ENCODE measurements at places on chromosomes 16 and 17.

DNA sequence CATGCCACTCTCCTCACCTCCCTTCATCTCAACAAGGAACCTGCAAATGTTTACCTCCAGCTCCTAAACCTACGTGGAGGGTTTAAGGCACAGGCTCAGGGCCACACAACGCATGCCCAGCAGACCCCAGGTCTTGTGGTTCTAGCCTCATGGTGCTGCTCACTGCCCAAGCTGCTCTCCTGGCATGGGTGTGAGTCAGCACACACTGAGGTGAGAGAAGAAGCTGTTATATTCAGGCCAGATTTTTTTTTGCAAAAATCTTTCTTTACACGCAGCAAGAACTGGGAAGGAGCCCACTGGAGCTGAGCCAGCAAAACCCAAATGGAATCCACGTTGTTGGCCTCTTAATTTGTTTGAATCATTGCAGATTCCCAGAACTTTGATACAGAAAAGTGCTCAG lies 5.5 kb upstream of the C16orf96 start:
- DNase-seq: no peak

DNA sequence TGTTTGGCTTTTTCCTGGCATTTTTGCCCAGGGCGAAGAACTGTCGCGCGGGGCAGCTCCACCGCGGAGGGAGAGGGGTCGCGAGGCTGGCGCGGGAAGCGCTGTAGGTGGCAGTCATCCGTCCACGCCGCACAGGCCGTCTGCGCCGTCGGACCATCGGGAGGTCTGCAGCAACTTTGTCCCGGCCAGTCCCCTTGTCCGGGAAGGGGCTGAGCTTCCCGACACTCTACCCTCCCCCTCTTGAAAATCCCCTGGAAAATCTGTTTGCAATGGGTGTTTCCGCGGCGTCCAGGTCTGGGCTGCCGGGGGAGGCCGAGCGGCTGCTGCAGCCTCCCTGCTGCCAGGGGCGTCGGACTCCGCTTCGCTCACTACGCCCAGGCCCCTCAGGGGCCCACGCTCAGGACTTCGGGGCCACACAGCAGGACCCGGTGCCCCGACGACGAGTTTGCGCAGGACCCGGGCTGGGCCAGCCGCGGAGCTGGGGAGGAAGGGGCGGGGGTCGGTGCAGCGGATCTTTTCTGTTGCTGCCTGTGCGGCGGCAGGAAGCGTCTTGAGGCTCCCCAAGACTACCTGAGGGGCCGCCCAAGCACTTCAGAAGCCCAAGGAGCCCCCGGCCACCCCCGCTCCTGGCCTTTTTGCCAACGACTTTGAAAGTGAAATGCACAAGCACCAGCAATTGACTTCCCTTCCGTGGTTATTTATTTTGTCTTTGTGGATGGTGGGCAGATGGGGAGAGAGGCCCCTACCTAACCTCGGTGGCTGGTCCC lies 2.3 kb upstream of the CBX4 start:
- DNase-seq: no peak

DNA sequence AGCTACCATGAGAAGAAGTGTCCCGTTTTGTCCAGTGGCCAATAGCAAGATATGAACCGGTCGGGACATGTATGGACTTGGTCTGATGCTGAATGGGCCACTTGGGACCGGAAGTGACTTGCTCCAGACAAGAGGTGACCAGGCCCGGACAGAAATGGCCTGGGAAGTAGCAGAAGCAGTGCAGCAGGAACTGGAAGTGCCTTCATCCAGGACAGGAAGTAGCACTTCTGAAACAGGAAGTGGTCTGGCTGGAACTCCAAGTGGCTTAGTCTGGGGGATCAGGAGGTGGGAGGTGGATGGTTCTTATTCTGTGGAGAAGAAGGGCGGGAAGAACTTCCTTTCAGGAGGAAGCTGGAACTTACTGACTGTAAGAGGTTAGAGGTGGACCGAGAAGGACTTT lies 5.3 kb downstream of the EFNB3 start:
- DNase-seq: no peak

DNA sequence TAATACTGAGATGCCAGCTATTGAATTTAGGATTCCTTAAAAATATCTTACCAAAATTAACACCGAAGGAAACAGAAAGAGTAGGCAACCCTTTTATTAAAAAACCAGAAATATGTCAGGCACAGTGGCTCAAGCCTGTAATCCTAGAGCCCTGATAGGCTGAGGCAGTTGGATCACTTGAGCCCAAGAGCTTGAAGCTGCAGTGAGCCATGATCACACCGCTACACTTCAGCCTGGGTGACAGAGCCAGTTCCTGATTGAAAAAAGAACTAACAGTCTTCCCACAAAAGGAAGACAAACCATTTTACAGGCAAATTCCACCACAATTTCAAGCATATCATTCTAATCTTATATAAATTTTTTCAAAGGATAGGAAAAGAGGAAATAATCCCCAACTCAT lies 15.6 kb downstream of the SLFN12 start:
- no peak for DNase-seq

DNA sequence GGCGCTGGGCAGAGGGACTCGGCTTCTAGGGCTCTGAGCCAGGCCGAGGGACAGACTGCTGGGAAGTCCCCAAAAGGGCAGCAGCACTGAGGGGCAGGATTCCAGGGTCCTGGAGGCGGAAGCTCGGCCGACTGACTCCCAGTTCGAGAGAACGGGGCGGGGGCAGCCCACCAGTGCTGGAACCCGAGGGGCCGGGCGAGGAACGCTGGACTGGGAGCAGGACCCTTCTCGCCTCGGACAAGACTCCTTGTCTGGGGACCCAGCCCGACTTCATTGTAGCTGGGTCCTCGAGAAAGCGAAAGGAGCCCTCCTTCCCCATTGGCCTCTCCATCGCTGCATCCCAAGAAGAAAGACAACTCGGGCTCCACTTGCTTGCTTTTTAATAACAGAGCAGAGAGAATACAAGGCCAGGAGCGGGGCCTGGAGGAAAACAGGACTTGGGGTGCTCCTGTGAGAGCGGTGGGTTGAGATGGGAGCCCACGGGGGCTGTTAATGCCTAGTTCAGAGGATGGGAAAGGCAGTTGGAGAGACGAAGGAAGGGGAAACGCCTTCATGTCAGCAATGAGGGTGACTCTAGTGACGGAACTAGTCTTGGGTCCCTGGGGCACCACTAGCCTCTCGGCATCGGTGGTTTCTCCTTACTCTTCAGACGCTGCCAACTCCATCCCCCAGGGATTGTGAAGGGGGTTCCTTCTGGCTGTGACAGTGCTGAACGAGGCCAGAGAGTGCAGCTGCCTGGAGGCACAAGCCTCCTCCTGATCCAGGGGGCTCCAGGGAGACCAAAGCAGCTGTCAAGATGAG lies 492 bp upstream of the CAMTA2 start:
- DNase-seq: no peak

DNA sequence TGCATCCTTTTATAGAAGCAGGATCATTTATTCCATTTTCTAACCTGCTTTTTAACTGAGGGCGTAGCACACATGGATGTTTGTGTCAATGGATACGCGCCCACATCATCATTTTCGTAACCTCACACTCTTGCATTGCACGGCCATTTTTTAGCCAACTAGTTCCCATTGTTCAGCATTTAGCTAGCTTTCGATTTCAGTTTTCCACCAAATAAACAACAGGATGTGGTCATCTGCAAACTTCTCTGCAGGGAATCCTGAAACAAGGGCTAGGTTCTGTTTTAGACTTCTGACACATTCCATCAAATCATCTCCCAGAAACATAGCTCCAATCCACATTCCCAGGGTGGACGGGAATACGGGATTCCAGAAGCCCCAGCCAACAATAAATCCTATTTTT lies 6.4 kb downstream of the CYB561 start:
- DNase-seq: no peak

- DNase-seq: no peak
Measured at GRCh38 chr17:50922107-50922506, 56.0 kb upstream of the TOB1 start.

- DNase-seq: no peak
Measured at GRCh38 chr17:40516581-40517285, 15.3 kb upstream of the TNS4 start.

GRCh38 chr17:73371285-73371684 lies 59.5 kb upstream of the CDC42EP4 start:
- no peak for DNase-seq

DNA sequence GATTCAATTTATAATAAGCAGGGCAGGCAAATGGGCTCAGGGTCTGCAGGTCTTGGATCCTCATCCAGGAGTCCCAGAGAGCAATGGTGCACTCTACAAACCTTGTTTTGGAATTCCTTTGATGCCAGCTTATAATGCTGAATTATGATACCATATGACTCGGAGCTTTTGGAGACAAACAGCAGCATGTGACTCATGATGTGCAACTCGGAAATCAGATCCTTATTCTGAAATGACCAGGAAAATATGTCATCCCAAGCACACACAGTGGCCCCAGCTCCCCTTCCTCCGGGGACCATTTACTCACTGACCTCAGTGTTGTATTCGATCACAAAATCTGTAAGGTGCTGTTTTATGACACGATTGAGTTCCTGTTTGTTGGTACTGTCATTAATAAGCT lies 20.2 kb upstream of the UMOD start:
- no peak for DNase-seq

GRCh38 chr16:24609740-24610415 lies 70.5 kb downstream of the RBBP6 start:
- peak; percentile 84 for DNase-seq

GRCh38 chr17:74049167-74049966 lies 154.1 kb upstream of the RPL38 start:
- DNase-seq: no peak

All from left kidney (tissue), 8 donors.